ENCODE measurements at places on chromosomes 6 and 20.

DNA sequence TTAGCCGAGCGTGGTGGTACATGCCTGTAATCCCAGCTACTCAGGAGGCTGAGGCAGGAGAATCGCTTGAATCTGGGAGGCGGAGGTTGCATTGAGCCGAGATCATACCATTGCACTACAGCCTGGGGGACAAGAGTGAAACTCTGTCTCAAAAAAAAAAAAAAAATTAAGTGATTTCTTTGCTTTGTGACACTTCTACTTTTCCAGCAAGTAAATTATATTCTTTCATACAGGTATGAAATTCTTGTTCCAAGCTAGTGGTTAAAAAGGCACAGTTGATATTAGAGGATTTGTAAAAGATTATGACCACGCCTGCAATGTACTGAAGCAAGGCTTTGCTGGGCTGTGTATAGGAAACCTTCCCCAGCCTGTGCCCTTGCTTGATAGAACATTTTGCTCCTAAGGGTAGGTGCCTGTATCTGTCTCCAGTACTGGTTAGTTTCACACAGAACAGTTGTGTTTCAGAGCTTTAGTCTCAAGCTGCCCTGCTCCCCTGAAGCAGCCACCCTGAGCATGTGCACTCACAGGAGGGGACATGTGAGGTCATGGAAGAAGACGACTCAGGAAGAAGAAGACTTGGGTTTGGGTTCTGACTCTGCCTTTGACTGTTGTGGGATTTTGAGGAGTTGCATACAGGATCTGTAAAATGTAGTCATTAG, 10.2 kb downstream of the PTPN1 start:
- no peak for DNase-seq

GRCh38 chr6:12071064-12071615, 59.0 kb downstream of the HIVEP1 start:
- DNase-seq: peak; percentile 24

- no peak for DNase-seq
These were observed 81.1 kb downstream of the ATP9A start for GRCh38 chr20:51687108-51687507.

GRCh38 chr6:14616656-14617055, 499.1 kb downstream of the CD83 start:
- no peak for DNase-seq

- no peak for DNase-seq
These were observed 501.2 kb downstream of the MMUT start for GRCh38 chr6:48961781-48962415.

- DNase-seq: no peak
These were observed 71.8 kb upstream of the CENPW start for GRCh38 chr6:126268092-126268491.

GRCh38 chr6:138817799-138818198, 21.9 kb downstream of the ECT2L start:
- peak; percentile 74 for DNase-seq

- peak; percentile 25 for DNase-seq
These were observed 482 bp downstream of the DDR1 start for GRCh38 chr6:30884521-30885480.

GRCh38 chr6:105981002-105981887, 104.9 kb upstream of the PRDM1 start:
- DNase-seq: peak; percentile 10

- DNase-seq: no peak
These were observed 23.9 kb upstream of the KIF13A start for GRCh38 chr6:18011287-18011686.

GRCh38 chr6:41878246-41878645, 16.9 kb downstream of the USP49 start:
- no peak for DNase-seq

DNA sequence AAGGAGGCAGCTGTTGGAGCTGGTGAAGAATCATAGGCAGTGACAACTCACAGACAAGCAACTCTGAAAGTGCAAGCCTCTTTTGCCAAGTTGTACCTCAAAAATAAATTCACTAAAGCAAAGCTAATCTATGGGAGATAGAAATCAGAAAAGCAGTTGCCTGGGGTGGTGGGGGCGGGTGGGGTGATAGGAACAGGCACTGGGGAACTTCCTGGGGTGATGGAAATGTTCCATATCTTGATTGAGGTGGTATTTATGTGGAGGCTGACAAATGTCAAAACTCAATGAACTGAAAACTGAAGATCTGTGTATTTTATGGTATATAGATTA, 52.4 kb downstream of the ATP9A start:
- no peak for DNase-seq

- DNase-seq: peak; percentile 22
These were observed 19.5 kb downstream of the KCNQ2 start for GRCh38 chr20:63452821-63453523.

DNA sequence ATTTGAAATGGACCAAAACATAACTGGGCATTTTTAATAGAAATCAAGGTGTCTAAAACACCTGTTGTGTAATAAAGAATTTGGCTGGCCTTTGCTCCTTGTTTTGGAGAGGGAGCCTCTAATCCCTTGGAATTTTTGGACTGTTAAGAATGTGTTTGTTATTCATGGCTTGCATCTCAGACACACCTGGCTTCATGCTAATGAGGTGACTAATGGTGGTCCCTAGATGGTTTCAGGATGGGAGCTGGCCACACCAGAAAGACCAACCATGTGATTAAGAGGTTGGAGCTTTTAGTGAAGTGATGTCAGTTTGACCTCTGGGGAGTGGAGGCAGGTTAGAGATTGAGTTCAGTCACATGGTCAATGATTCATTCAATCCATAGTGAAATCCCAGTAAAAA, 328.4 kb downstream of the DHX35 start:
- no peak for DNase-seq

DNA sequence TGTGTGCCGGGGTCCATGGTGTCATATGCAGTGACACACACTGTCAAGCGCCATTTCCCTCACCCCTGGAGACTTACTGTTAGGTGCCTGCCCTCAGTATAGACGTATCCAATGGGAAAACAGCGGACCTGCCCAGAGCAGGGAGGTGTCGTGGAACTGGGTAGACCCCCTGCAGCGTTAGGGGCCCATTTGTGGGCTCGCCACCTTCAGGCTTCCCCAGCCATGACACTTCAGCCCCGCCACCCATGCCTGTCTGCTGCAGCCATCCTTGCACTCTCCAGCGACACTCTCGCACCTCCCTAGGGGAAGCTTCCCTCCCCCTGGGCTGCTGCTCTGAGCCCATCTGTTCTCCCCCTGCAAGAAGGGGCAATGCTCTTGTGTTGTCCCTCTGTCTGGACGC, 43.2 kb downstream of the STK35 start:
- no peak for DNase-seq

DNA sequence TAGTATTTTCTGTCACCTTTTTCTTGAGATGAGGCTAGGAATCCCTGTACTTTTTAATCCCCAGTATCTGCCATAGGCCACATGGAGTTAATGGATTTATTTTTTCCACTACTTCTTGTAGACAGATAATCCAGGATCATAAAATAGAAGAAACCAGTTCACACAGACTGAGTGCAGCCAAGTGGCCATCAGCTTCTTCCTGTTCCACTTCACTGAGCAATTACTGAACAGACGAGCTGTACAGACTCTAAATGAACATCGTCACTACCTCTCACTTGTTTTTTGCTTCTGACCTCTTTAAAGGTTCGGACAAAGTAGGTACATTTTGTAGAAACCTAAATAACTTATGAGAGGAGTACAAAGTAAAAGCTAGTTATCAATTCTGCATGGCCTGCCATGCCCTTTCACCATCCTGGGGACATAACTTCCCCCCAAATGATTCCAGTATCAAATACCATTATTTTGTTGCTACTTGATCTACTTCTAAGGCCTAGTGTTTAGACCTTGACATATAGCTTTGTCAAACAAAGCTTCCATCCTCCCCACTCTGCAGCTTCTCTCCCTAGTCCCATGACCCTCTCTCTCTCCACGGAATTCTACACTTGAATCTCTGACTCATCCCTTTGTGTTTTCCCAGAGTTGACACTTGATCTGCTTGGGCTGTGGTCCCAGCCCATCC, 34.4 kb upstream of the ARHGAP18 start:
- peak; percentile 73 for DNase-seq

DNA sequence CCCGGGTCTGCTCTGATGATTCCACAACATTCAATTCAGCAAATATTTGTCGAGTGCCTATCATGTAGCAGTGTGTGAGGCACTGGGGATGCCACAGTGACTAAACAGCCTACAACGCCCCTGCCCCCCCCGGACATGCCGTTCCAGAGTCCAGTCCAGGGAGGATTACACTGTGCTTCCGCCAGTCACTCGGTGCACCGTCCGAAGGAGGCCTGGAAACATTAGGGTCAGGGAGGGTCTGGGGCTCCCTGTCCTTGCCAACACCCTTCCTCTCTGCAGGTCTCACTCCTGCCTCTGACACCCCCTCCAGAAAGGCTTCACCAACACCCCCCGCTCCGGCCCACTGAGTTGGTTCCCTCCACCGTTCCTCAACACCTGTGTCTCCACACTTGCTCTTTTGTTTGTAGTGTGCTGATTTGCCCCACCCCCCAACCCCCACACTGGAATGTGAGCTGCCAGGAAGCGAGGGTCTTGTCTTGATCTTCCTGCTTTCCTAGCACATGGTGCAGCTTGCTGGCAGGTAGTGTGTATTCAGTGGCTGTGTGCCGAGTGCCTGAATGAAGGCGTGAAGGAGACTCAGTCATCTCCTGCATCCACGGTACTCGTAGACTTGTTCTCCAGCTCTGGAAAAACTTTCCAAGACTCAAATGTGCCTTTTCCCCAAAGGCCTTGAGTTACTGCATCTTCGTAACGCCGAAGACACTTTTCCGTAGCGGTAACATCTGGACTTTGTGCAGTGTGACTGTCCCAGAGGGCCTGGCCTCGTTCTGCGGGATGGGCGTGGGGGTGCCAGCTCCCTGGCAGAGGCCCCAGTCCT, 150.4 kb downstream of the ZDHHC14 start:
- DNase-seq: peak; percentile 77

GRCh38 chr6:84361372-84362192, 134.1 kb upstream of the CEP162 start:
- no peak for DNase-seq

DNA sequence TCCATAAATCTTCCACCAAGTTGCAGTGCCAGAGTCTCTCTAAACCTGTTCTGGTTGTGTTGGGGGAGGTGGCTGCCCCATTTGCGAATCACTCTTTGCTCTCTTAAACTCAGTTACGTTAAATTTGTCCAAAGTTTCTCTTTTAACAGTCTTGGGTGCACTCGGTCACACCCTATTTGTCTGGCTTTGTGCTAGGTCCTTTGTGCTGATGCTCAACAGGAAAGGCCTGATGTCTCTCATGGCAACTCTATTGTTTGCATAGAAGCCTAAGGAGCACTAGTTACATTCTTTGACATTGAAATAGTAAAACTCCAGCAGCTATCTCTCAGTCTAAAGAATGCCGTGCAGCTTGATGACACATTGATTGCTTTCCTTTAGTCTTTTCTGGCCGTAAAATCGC, 105.1 kb downstream of the TRMT11 start:
- peak; percentile 11 for DNase-seq

DNA sequence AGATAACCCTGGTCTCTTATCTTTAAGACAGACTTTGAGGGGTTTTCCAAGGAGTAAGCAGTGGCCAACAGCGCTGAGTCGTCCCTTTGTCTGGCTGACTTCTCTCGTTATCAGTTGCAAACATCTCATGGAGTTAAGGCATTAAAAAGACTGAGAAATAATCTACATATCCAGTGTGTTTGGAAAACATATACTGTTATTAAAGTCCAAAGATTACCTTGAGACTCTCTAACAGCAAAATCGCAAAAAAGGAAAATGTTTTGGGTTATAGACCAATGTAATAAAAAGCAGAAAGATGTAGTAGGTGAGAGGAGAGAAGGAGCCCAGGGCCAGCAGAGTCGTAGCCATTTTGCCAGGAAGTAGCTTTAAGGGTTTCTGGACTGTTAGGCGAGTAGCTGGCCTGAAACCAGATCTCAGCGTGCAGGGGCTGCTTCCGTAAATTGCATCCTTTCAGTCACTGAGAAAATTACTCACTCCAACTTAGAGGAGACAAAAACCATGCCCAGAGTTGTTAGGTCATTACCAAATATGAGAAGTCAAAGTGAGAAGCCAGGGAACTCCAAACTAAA, 24.6 kb downstream of the MYLK4 start:
- peak; percentile 68 for DNase-seq

GRCh38 chr6:112016320-112016719, 37.6 kb upstream of the CCN6 start:
- peak; percentile 81 for DNase-seq

GRCh38 chr6:139877828-139878405, 503.5 kb upstream of the CITED2 start:
- DNase-seq: no peak

DNA sequence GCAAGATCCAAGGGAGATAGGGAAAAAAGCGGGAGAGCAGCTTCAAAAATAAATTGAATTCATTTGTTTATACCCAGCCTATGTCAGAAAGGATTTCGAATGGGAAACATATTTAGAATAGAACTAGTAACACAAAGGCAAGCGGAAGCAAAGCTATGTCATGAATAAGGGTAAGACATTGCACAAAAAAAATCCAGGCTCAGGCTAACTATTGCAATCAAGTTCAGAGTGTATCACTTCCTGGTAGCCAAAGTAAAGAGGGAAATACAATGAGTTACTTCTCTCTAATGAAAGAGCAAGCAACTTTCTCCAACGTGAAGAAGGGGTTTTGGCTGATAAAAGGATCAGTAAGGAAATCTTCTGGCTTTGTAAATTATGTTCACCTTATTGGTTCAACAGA, 212.8 kb downstream of the ZMYND8 start:
- DNase-seq: no peak

- DNase-seq: no peak
These were observed 22.6 kb downstream of the BCL2L1 start for GRCh38 chr20:31699801-31700728.

DNA sequence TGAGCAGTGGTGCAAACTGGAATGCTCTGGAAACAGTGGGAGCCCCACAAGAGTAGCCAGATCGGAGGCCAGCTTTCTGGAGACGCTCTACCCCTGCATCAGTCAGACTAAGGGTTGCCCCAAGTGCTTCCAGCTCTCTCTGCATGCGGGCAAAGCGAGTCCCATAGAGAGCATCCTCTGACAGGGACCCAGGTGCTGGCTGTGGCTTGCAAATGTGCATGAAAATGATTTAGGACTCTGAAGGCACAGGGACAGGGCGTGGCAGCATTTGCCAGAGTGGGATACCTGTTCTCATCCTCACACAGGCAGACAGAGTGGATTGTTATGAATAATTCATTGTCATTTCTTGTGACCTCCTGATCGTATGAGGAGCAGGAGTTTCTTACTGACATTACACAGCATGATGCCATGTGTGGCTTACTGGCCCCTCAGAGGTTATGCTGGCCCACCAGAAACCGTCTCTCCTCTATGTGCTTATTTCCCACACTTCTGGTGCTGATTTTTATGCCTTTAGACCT, 10.3 kb downstream of the RIN2 start:
- no peak for DNase-seq

- no peak for DNase-seq
These were observed 8.9 kb downstream of the SLC22A3 start for GRCh38 chr6:160357088-160357487.

DNA sequence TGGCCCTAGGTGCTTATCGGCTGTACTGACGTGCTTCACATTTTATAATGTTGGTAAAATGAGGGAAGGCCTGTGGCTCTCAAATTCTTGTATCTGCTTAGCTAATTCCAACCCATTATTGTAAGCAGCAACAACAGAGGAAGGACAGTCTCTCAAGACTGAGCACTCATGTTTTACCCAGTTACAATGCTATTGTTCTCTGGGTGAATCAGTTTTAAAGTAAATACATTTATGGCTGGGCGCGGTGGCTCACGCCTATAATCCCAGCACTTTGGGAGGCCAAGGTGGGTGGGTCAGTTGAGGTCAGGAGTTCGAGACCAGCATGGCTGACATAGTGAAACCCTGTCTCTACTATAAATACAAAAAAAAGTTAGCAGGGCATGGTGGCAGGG, 194.6 kb downstream of the PRKN start:
- no peak for DNase-seq

All from dermis blood vessel endothelial cell (primary cell).